ENCODE measurements at places on chromosomes 5 and 9.

DNA sequence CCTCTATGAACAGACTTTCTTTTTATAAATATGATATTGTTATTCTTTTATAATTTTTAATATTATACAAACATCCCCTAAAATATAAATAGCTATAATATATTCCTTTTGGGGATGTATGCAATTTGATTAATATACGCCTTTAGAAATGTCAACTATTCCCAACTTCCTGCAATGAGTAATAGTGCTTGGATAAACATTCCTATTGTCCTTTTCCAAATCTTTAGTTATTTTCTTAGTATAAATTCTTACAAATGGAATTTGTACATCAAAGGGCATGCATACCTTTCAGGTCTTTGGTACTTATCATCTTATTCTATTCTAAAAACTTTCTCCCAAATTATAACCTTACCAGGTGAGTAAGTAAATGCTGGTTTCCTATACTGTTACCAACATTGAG, 6.2 kb downstream of the NLN start:
- no peak for DNase-seq

DNA sequence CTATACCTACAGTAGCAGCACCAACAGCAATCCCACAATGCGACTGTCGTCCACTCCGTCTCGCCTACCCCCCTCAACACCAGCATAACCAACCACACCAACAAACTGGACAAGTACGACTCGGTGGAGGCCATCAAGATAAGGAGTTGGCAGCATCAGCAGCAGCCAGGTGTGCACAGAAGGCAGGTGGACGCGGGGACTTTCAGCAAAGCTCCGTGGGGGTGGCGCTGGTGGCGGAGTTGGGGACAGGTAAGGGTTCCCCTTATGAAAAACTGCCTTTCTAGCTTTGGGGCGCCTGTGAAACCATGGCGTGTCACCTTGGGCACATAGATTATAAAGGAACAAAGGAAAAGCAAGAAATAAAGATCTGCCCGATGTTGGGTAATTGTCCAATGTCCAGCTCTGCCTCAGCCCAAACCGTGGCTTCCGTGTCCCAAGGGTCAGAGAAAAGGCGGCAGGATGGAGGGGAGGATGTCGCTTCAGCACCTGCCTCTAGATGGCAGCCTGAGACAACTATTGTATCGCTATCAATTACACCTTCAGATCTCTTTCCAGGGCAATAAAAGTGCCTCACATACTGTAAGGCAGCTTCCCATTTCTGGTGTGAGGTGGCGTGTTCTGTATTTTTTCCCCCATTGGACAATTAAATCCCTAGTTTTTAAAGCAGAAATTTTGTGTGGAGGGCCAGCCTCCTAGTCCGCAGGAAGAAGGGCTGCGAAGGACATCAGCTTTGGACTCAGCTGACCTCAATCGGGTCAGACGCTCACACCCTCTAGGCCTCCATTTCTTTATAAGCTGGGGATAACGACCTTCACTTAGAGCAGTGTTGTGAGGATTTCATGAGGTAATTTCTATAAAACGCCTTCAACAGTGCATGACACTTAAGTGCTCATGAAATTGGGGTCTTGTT, 58.8 kb downstream of the MTRR start:
- peak; percentile 88 for DNase-seq

GRCh38 chr5:169551146-169551545, 32.4 kb upstream of the SPDL1 start:
- no peak for DNase-seq

DNA sequence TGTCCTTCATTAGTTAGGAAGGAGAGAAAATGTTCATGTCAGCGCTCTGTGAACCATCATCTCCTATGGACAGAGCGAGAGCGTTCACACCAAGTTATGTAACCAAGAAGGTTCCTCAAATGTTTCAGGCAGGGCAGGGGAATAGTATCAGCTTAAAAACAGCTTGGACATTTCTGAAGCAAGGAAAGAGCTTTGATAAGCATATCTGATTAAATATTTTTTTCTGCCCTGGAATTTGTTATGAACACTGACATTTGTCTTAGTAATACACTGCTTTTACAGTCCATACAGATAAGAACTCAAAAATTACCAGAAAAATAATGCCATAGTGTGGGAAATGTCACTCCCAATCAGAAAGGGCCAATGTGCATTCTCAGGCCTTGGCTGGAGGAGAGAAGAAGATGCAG, 66.3 kb upstream of the LIFR start:
- DNase-seq, result no peak

GRCh38 chr9:122402403-122402871, 31.6 kb downstream of the PTGS1 start:
- DNase-seq, result no peak

DNA sequence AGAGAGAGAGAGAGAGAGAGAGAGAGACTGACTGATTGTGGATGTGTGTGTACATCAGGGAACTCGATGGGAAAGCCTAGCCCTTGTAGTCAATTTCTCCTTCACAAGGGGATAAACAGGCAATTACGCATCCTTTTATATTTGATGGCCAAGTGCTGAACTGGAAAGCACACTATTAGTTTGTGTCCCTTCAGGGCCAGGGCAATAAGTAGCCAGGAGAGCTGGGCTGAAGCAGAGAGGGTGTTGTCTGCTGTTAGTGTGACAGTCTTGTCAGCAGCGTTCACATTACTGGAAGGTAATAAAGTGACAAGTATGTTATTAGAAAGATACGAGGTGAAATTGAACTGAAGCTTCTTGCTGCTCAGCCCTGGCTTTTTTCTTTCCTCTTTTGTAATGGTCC, 457.7 kb downstream of the BNC2 start:
- no peak for DNase-seq

All from brain (organoid and tissue), 16 donors.